T-helper 17 cell (primary cell): ENCODE measurements at places on chromosomes 12 and 14.

DNA sequence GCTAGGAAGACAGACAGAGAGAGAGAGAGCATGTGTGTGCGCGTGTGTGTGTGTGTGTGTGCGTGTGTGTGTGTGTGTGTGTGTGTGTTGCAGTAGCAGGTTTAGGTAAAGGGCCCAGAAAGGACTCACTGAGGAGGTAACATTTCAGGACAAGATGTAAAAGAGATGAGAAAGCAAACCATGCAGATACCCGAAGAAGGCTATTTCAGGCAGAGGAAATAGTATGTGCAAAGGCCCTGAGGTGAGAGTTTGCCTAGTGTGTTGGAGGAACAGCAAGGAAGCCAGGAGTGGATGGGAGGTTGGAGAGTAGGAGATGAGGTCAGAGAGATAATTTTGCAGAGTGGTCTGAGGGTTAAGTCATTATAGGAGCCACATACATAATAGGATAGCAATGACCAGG is 754.3 kb upstream of the TBX3 start:
- no peak for DNase-seq

DNA sequence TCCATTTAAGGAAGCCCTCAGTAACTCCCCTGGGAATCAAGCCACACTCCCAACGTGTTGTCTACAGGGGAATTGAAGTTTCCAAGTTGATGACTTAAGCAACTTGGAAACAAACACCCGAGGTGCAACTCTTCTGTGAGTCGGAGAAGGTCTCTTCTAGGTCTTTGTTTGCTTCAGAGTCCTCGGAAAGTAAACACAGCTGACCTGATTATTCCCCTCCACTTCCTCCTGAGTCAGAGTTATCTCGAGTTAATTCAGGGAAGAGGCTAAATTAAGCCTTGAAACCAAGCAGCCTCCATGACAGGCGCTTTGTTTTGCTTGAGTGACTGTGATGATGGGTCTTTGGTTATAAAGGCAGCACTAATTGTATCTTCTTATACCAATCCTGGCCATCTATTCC is 41.8 kb downstream of the TUNAR start:
- DNase-seq = no peak

DNA sequence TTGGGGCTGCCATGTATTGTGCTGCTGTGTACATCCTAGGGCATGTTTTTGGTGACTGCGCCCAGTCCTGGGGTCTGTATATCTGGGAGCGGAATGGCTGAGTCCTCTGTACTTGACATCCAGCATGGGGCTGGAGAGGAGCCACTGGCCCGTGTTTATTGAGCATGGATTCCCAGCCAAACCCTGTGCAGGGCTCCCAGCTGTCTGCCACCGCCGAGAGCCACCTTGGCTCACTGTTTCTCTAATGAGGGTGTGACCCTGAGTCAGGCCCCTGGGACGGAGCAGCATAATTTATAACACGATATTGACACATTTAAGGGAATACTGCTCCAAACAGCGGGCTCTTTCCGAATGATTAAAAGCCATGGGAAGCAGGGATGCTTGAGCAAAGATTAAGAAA is 211.5 kb upstream of the PWP1 start:
- no peak for DNase-seq

DNA sequence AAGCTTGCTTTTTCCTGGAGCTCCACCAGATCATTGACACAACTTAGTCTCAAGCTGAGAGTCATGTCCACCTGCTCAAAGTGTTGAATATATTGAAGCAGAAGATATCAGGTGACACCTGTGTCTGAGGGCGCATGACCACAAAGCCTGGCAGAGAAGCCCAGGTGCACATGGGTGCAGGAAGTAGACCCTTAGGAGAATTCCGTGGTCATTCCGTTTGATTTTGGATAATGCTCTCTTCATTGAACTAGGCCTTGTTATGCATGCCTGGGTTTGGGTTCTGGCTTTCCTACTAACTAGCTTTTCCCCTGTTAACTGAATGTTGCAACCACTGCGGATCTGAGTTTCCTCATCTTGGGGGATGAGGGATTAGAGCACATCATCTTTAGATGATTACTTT is 7.1 kb downstream of the ARHGDIB start:
- DNase-seq = no peak

DNA sequence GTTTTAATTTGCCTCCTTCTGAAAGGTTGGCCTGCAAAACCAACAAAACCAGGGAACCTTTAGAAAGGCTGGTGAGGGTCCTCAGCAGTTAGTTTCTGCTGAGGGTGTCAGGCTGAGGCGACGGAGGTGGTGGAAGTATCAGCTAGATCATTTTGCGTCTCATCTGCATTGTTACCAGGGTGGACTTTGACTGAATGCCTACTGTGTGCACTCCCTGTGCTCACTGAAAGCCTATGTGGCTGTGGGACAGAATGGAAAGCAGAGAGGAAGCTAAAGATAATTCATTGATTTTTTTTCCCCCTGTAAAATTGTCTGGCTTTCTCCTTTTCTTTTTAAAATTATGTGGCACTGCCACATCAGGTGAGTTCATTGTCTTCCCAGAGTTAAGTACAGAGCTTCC is 68.4 kb upstream of the SRSF5 start:
- no peak for DNase-seq

DNA sequence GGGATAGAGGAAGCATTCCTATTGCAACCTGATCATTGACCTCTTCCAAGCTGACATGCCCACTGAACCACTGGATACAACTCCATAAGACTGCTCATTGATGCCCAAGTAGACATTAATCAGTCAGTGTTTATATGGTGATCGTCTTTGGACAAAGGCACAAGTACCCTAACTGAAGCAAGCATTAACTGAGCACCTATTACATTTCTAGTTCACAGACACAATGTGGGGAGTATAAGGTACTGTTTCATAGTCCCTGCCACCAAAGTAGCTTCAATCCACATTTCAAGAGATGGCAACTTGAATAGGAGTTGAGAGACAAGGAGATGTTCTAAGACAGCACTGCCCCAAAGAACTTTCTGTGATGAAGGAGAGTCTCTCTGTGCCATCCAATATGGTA is 10.9 kb upstream of the COL2A1 start:
- DNase-seq = no peak

- no peak for DNase-seq
These were observed 9.5 kb downstream of the RITA1 start for GRCh38 chr12:113194971-113195391.

DNA sequence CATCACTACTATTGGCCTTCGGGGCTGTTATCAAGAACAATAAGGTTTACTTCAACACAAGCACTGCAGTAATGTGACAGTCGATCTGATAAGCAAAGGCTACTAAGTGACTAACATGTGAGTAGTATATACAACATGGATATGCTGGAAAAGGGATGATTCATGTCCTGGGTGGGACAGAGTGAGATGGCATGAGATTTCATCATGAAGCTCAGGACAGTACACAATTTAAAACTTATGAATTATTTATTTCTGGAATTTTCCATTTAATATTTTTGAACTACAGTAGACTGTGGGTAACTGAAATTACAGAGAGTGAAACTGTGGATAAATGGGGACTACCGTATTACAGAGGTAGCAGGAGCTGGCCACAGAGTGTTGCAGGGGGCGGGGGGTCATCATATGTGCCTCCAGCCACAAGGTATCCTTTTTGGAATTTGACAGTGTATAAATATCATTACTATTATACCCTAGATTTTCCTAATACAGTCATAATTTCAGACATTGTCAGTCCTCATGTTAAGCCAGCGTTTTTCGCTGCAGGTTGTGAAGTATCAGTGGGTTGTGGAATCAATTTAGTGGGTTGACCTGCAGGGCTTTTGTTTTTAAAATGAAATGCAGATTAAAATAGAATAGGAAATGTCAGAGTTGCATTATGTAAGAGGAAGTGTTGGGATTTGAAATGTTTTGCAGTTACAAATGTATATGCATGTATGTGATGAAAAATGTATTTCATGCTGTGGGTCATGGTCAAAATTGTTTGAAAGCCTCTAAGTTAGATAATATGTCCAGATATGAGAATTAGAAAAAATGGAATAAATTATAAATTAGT is 148.0 kb upstream of the NUDT4 start:
- no peak for DNase-seq

- DNase-seq = no peak
These were observed 44.2 kb downstream of the CCDC91 start for GRCh38 chr12:28234444-28234843.

GRCh38 chr14:86942936-86943335 is 1050.0 kb downstream of the GALC start:
- DNase-seq = no peak

DNA sequence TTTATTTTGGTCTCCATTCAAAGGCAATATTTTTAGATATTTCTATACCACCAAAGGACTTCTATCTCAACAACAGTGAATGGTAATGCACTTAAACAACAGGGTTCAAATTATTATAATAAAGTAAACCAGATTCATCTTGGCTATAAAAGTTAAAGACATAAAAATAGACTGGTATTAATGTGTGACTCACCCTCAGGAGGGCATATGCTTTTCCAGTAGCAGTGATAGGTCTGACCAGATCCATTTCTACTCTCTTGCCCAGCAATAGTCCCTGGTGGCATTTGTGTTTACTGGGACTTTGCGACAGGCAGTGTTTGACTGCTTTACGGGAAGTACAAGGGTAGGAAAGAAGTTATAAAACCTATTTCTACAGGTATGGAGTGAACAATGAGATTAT is 353.2 kb upstream of the ATP2B1 start:
- DNase-seq = no peak

DNA sequence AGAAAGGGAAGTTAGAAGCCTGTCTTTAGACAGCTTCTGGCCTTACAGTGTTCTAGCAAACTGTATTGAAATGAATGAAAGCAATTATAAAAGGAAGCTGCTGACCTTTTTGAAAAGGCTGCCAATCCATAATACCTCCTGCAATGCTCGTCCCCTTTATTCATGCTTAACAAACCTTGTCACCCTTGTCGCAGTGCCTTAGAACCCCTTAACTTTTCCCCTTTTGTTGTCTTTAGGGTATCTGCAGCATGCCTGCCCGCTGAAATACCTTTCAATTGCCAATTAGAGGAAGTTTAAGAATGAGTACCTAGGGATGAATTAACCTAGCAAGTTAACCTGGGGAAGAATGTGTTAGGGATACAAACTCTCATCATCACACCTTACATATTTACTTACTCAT is 731.2 kb downstream of the RERGL start:
- no peak for DNase-seq

DNA sequence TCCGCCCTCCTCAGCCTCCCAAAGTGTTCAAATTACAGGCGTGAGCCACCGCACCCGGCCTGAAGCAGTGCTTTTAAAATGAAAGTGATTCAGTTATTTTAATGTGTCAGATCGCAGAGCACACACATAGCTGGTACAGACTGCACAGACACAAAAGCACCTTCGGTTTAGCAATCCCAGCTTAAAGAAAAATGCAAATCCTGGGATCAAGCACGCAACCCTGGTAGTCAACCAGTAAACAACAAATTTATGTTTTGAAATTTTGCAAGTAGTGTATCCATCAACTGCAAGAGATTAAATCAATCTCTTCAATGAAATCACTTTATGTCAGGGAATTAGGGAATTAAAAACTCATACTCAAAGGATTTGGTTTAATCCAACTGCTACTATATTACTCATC is 28.4 kb downstream of the SLC38A1 start:
- DNase-seq = no peak

DNA sequence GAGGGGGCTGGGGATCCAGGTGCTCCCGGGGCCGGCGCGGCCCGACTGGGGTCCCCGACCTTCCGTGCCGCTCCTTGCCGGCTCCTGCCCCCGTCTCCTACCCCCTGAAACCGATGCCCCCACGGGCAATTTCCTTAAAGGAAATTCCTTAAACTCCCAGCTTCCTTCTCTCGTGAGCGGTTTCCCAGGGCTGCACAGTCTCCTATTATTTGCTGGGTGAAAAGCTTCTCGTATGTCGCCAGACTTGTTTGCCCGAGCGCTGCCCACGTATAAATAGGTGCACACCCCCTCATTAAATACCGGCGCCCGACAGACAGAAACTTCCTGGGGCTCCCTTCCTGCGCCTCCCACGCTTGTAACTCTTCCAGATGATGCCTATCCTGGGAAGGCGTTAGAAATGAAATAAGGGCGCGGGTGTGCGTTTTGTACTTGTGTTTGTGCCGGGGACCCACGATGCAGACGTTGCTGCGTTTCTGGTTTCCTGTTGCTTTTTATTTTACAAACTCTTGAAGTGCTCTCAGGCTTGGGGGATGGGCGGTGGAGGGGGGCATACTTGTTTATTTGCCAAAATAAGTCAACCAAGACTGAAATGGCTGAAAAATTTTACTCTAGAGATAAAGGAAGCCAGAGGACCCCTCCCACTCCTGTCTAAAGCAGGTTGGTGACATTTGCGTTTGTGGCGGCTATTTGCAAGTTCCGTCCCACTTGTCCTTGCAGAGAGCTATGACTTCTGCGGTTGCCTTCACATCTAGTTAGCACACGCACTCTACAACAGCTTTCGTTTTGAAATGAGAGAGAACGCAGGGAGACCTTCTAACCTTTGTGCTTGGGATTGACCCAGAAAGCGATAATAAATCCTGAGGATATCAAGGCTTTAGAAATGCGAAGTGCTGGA is 1.0 kb downstream of the HIP1R start:
- no peak for DNase-seq

GRCh38 chr12:4767186-4767585 is 47.0 kb downstream of the GALNT8 start:
- DNase-seq = no peak

DNA sequence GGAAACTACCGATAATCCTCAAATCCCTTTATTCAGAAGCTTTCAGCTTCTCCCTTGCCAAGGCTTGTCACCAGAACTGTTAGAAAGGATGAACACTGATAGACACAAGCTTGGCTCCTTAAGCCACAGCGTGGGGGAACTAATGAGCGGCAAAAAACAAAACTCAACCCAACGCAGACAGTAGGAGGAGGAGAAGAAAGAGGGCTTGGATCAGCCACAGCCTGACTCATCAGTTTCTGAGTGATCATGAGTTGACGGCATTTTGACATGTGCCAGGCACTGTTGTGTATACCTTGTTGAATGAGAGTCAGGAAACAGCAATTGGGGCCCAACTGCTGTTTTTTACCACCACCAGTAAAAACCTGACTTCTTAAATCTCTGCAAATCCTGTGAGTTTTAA is 23.7 kb downstream of the PLXNC1 start:
- DNase-seq = no peak

- DNase-seq = no peak
These were observed 60.3 kb downstream of the IPO8 start for GRCh38 chr12:30635385-30635784.

- DNase-seq = no peak
These were observed 1503.6 kb upstream of the TMEM132C start for GRCh38 chr12:126763359-126763758.

GRCh38 chr12:132191715-132192553 is 47.7 kb downstream of the NOC4L start:
- DNase-seq = no peak

GRCh38 chr14:105064721-105065143 is 498 bp downstream of the GPR132 start:
- DNase-seq = no peak

DNA sequence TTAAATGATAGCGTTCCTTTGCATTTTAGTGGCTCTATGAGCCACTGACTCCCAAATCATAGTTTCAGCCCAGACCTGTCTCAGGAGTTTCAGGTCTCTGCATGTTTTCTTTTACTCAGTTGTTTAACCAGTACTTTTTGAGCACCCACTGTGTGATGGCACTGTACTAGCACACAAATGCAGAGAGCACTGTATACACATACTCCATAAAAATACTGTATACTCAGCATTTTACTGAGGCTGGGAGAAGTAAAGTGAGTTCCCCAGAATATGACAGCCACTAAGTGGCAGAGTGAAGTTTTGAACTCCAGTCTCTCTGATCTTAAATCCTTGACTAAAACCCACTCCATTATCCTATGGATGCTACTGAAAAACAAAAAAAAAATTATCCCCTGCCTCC is 76.0 kb upstream of the HSPB8 start:
- DNase-seq = no peak
